IMR-90 (cell line): ENCODE measurements at places on chromosomes 16 and 17. TPM values are rescaled to one million over a fixed set of nuclear protein-coding genes. Genes with fewer than 3 reads are reported as not detected.

Gene NUPR1
- 5.8 and 10.2 TPM in 2 replicates for total RNA-seq

Gene ODAD4
- 0.54 and 0.56 TPM in 2 replicates for total RNA-seq

GRCh38 chr16:82527101-82527500 lies 99.7 kb upstream of the CDH13 start:
- H3K27me3 ChIP-seq: no peaks in the 10 kb centered on the region
- no peak overlapping the region for H3K4me3 ChIP-seq
- H3K4me1 ChIP-seq: no peaks in the 10 kb centered on the region

DNA sequence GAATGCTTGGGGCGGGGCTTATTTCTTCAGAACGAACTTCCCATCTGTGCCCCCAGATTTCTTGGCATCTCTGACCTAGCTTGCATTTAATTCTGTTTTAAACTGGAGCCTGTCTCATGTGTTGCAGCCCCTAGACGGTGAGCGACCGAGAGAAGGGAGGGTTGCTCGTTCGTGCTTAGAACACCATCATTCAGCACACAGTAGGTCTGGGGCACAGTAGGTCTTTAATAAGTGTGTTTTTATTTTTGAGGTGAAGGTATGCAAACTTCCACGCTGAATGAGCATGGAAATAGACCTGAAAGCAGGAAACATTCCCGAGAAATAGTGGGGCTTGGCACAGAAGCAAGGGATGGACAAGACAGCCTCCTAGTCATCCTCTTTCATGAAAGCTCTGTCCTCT lies 57.0 kb upstream of the TAC4 start:
- H3K36me3 ChIP-seq: no peaks in the 10 kb centered on the region
- H3K27me3 ChIP-seq: peaks cover 94% of the 10 kb centered on the region
- no peak for DNase-seq
- no peak overlapping the region for H3K27ac ChIP-seq
- H3K4me3 ChIP-seq: no peak overlapping the region

Gene JMJD8
- total RNA-seq: 17.2 and 17.7 TPM in 2 replicates
